ENCODE measurements at places on chromosomes 7 and 10.

GRCh38 chr7:55526329-55526728 lies 46.0 kb downstream of the VOPP1 start:
- no peak for DNase-seq

GRCh38 chr10:30378201-30378995 lies 29.3 kb upstream of the MTPAP start:
- no peak for DNase-seq

GRCh38 chr7:107913851-107914250 lies 22.9 kb downstream of the DLD start:
- DNase-seq = no peak

GRCh38 chr10:129309565-129309964 lies 157.5 kb upstream of the MGMT start:
- DNase-seq = no peak

DNA sequence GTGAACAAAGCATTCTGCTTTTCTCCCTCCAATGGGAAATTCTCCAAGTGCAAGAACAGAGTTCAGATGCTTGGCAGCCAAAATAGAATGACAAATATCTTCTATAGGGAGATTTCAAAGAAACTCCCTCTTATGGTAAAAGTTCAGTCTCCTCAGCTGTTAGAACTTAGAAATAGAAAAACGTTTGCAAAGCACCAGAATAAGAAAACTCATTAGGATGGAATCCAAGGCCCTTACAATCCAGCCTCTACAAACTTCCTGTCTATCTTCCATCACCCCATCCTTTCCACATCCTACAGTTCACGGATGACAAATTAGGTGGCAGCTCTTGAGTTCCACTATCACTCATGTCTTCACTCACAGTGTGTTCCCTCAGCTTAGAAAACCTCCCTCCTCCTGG lies 25.7 kb downstream of the FAM13C start:
- no peak for DNase-seq

DNA sequence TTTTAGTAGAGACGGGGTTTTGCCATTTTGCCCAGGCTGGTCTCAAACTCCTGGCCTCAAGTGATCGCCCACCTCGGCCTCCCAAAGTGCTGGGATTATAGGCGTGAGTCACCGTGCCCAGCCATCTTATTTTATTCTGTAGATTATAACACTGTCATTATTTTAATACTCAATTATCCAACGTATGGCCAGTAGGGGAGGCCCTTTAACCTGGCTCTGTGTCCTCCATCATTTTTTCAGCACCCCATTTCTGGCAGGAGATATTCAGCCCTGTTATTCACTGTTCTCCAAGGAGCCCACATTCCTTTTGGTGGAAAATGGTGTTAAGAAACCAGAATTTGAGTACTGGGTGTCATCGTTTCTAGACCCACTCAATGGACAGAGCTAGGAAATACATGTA lies 31.5 kb downstream of the PDSS1 start:
- no peak for DNase-seq

GRCh38 chr10:46050941-46051623 lies 5.0 kb upstream of the MSMB start:
- DNase-seq = no peak

GRCh38 chr10:113463777-113464176 lies 89.1 kb upstream of the HABP2 start:
- DNase-seq = no peak

- no peak for DNase-seq
Observed at GRCh38 chr10:79203833-79204232, 135.1 kb downstream of the ZMIZ1 start.

- DNase-seq = no peak
Observed at GRCh38 chr7:5348134-5349004, 65.6 kb downstream of the SLC29A4 start.

GRCh38 chr10:62454687-62455397 lies 80.7 kb downstream of the ZNF365 start:
- DNase-seq = no peak

GRCh38 chr7:110841840-110842545 lies 248.9 kb upstream of the LRRN3 start:
- DNase-seq = no peak

- no peak for DNase-seq
Observed at GRCh38 chr7:16271990-16272665, 149.2 kb downstream of the CRPPA start.

GRCh38 chr10:132336919-132337407 lies 5.0 kb downstream of the LRRC27 start:
- DNase-seq = no peak

DNA sequence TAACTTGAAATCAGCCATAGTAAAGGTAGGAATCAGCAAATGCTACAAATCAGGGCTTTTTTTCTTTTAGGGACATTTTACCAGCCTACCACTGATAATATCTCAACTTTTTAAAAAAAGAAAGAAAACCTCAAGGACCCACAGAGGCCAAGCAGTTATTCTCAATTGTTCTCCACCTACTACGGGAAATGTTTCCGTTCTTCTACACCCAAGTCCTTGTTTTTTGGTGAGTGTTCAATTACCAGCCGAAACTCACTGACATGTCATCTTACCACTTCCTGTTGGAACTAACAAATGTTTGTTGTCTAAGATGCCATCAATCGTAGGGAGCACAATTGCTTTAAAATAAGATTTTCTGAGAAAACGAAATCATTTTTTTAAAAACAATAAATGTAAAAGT lies 50.2 kb upstream of the CDK1 start:
- DNase-seq = no peak

DNA sequence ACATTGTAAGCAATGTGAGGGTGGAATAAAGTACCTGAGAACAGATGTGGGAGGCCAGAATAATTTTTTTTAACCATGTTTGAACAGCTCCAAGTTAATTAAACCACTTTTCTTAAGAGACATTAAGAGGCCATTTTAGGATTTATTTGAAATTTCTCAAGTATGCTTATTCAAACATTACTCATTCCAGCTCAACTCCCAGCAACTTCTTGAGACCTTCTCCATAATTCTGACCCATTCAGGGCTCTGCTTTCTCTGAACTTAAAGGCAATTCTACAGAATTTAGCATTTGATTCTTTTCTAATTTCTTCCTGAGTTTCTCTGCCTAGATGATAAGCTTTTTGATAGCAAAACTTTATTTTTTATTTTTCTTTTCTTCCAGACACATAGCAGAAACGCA lies 314.5 kb downstream of the CAMK1D start:
- no peak for DNase-seq

- no peak for DNase-seq
Observed at GRCh38 chr10:76350583-76350982, 919.2 kb downstream of the LRMDA start.

DNA sequence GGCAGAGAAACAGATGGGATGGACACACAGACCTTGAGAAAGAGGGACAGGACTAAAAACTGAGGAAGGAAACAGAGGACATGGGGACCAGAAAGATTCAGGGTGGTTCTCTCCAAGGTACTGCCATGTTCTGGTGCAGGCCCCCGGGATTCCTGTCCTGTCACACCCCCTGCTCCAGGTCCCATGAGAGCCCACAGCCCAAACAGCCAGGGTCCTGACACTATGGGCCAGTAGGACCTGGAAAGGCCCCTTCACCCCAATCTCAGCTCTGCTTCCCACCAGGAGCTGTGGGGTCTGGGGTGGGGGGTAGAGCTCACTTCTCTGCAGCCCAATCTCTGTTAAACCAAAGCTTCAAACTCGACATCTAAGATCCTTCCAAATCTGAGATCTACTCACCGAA lies 21.2 kb downstream of the PDIA4 start:
- no peak for DNase-seq

- DNase-seq = no peak
Observed at GRCh38 chr7:69654381-69654780, 56.1 kb downstream of the AUTS2 start.

DNA sequence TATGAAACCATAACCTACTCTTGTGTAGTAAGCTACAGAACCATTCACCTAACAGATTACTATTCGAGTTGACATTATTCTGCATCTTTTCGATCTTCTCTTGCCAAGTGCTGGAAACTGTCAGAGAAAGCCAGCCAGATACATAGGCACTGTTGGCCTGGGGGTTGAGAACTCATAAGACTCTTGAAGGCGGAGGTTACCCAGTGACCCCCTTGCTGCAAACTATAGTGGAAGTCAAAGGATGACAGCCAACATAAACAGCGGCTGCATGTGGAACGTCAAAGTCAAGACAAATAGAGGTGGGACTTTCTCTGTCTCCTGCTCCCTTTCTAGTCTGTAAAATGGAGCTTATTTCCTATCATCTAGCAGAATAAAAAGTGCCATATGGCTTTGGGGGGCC lies 394.2 kb downstream of the LRMDA start:
- DNase-seq = no peak

GRCh38 chr7:79244482-79244881 lies 209.0 kb downstream of the MAGI2 start:
- no peak for DNase-seq

DNA sequence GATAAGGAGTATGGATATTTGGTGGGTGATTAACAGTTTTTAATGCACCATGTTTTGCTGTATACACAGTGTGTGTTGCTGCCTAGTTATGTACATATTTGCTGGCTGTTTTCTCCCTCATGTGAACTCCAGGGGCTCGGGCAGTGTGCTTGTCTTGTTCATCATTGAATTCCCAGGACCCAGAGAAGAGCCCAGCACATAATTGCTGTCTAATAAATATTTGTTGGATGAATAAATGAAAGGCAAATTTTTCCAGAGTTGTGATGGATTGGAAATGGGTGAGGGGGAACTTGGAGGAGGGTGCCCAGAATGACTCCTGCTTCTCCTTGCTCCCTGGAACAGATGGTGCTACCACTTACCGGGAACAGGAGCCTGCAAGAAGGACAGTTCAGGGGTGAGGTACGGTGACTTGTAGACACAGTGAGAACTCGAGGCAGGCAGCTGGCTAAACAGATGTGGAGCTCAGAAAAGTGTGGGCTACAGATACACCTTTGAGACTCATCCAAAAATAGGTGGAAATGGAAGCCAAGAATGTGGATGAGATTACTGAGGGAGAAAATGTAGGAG lies 586.8 kb upstream of the MGMT start:
- no peak for DNase-seq

- DNase-seq = no peak
Observed at GRCh38 chr10:55631071-55631654, 729.9 kb downstream of the ZWINT start.

DNA sequence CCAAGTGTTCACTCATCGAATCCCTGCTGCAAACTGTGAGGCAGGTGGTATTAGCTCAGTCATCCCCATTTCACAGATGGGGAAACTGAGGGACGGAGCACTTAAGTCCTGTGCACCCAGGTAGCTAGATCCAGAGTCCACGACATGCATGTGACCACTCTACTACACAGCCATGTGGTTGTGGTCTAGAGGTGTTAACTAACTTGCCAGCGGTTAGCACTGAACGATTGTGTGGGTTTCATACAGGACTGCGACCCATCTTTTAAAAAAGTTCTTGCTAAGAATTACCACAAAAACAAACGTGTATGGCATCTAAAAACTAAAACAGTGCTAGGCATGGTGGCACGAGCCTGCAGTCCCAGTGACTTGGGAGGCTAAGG lies 16.1 kb upstream of the ABCC2 start:
- no peak for DNase-seq

DNA sequence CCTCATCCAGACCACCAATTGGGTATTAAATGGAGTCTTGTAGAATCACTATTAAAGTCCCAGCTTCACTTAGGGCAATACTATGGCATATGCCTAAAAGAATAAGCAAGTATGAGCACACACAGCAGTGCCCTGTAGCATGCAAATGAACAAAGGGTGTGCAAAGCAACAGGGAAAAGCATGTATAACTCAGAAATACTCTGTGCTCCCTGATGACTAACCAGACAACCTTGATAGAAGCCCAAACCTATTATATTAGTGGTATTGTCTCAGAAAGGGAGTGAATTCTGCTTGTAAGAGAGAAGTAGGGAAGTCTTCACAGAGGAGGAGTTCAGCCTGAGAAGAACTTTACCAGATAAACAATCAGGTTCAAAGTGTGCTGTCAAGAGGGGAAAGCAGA lies 131.2 kb downstream of the DGKI start:
- no peak for DNase-seq

DNA sequence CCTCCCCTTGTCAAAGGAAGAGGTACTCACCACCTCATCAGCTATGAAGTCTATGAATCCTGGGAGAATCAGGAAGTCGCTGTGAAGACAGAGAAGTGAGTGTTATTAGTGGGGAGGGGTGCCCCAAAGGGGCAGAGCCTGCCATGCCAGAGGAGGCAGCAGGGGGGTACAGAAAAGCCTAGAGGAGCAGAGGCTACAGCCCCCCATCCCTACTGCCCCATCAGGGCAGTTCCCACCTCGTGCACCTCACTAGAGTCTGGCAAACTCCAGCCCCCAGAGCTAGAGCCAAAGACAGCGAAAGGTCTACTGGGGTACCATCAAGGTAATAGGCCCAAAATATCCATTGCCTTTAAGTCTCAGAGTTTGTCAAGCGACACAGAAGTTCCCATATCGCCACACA lies 6.1 kb downstream of the IMPDH1 start:
- DNase-seq = no peak

DNA sequence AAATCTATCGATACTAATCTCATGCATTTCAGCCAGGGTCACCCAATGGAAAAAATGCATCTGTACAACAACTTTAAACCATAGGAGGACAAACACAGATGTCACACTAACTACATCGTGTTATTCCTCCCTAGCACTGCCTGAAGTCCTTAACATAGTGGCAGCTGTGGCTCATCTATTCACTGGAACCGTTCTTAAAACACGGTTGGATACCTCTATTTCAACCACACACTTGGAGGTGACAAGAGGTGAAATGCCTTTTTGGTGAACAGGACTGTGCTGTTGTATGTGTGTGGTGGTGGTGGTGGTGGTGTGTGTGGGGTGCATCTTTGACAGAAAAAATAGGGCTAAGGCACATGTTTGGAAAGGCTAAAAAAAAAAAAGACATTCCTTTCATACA lies 93.1 kb downstream of the NRP1 start:
- no peak for DNase-seq

GRCh38 chr10:80186364-80187012 lies 18.8 kb downstream of the ANXA11 start:
- DNase-seq = no peak

- no peak for DNase-seq
Observed at GRCh38 chr7:51732116-51732515, 415.5 kb upstream of the COBL start.

DNA sequence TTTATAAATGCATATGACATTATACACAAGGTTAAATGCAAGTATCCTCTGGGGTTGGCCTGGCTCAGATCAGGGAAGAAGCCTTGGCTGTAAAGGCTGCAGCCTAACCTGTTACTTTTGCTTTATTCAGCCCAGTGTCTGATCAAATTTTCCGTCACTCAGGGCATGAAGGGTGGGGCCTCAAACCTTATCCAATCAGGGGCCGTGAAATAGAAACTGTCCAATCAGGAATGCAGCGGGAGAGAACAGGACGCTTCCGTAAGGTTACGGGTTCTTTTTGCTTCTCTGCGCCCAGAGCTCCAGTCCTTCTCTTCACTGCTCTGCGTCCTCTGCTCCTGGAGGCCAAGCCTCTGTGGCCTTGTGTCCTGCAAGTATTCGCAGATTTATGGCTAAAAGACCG lies at the start of gene ZNF716:
Gene ZNF716, plus strand, starts transcription at position 274 of the 400 bp plus-strand sequence. Its CDS starts 112 bp downstream, at position 386.
- no peak for DNase-seq

GRCh38 chr10:28661035-28661434 lies 16.3 kb upstream of the BAMBI start:
- DNase-seq = no peak

- no peak for DNase-seq
Observed at GRCh38 chr7:17552952-17553351, 254.5 kb downstream of the AHR start.

- no peak for DNase-seq
Observed at GRCh38 chr10:124733571-124734245, 10.5 kb downstream of the FAM53B start.

Measured in stimulated activated CD4-positive, alpha-beta T cell treated with anti-CD3 and anti-CD28 coated beads, Interleukin-15, amount 100 ng/mL, for 1 hour (primary cell).